ENCODE measurements at places on chromosomes 3 and 15.

GRCh38 chr3:128334086-128334645 is 132.5 kb downstream of the DNAJB8 start:
- DNase-seq = no peak

GRCh38 chr3:35929158-35929557 is 289.8 kb downstream of the ARPP21 start:
- DNase-seq = no peak

DNA sequence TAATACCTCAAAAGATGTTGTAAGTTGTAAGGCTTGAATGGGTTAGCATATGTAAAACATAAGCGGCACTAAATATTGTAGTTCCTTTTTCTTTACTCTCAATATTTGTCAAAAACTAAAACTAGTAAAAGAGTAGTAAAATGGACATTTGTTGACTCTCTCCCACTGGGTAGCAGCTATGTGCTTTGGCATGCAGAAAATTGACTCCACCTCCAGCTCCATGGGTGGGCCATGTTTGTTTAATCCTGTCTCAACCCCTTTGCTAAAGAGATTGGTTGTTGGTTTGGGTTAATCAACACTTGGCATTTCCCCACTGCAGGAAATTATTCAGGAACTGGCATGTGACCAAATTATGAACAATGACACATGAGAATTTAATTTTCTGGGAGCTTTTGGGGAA is 114.8 kb downstream of the EOMES start:
- DNase-seq = no peak

DNA sequence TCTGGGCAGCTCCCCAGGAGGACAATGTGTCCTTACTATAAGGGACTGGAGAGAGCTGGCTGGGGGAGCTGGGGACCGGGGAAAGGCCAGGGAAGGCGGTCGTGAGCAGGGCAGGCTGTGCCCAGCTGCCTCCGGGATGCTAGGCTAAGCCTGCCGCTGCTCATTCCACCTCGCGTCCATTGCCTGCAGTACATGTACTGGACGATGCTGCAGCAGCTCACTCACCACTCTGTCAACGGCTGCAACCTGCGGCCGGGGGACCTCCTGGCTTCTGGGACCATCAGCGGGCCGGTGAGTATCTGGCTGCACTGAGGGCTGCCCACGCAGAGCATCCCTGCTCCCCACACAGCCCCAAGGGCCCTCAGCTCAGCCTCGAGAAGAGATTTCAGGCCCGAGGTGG is 27.1 kb downstream of the FAH start:
- no peak for DNase-seq

DNA sequence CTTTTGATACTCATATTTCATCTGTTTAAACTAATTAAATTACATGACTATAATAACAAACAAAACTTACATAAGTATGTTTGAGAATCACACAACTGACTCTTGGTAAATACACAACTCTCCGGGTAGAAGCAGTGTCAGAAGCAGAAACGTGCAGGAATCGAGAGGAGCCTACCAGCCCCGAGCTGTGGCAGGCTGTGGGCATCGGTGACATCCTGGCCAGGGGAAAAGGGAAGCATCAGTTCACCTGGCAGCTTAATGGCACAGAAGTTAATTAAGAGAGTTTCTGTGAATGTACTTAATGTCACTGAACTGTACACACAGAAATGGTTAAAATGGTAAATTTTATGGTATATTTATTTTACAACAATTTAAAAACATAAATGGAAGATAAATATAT is 90.2 kb downstream of the CRTC3 start:
- DNase-seq = no peak

DNA sequence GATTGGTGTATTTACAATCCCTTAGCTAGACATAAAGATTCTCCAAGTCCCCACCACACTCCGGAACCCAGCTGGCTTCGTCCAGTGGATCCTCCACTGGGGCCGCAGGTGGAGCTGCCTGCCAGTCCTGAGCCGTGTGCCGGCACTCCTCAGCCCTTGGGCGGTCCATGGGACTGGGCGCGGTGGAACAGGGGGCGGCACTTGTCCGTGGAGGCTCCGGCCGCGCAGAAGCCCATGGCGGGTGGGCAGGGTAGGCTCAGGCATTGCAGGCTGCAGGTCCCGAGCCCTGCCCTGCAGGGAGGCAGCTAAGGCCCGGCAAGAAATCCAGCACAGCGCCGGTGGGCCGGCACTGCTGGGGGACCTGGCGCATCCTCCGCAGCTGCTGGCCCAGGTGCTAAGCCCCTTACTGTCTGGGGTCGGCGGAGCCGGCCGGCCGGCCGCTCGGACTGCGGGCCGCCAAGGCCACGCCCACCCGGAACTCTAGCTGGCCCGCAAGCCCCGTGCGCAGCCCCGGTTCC is 3.5 kb upstream of the RNU5B-1 start:
- DNase-seq = no peak

DNA sequence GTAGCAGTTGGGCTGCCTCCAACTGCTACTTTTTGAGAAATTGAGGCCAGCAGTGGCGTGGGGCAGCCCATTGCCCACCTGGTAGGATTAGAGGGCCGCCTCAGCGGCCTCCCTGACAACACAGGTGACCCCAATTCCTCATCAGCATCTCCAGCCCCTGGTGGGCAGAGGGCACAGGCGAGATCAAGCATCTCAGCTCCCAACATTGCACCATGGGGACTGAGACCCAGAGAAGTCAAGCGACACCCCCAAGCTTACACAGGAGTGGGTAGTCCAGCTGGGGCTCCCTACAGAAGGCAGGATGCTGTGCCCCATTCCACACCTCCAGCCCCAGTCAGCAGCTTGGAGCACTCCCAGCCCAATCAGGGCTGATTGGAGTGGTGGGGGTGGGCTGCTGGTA is 228 bp upstream of the H1-8 start:
- no peak for DNase-seq

DNA sequence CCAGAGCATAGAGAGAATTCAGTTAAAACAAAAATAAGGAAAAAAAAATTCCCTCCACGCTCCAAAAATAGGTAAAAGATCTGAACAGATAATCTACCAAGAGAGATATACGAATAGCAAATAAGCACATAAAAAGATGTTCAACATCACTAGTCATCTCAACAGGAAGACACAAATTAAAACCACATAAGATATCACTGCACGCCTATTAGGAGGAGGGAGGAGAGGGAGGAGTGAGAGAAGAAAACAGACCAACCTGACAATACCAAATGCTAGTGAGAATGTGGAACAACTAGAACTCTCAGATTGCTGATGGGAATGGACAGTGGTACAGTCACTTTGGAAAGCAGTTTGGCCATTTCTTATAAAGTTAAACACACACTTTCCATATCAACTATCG is 212.5 kb downstream of the FMN1 start:
- DNase-seq = no peak

- no peak for DNase-seq
Observed at GRCh38 chr15:29681166-29681845, 141.0 kb downstream of the TJP1 start.

DNA sequence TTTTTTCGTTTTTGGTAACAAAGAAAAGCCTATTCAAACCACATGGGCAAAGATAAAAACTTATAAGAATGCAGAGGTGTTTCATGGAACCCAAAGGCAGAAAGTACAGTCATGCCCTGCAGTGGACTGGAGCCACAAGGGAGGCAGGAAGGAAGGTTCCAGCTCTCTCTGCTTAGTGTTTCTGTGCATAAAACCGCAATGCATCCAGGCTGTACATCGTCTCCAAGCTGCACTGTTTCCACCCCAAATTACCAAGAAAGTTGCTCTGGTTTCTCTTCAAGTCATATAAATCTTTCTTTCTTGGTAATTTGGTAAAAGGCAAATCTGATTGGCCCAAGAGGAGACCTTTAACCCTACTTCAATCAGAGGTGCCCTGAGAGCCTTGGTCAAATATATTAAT is 15.8 kb downstream of the TRAT1 start:
- no peak for DNase-seq

- no peak for DNase-seq
Observed at GRCh38 chr3:58522759-58523425, 14.1 kb downstream of the ACOX2 start.

GRCh38 chr3:14203521-14204079 is 25.0 kb downstream of the LSM3 start:
- peak; percentile 5 for DNase-seq

DNA sequence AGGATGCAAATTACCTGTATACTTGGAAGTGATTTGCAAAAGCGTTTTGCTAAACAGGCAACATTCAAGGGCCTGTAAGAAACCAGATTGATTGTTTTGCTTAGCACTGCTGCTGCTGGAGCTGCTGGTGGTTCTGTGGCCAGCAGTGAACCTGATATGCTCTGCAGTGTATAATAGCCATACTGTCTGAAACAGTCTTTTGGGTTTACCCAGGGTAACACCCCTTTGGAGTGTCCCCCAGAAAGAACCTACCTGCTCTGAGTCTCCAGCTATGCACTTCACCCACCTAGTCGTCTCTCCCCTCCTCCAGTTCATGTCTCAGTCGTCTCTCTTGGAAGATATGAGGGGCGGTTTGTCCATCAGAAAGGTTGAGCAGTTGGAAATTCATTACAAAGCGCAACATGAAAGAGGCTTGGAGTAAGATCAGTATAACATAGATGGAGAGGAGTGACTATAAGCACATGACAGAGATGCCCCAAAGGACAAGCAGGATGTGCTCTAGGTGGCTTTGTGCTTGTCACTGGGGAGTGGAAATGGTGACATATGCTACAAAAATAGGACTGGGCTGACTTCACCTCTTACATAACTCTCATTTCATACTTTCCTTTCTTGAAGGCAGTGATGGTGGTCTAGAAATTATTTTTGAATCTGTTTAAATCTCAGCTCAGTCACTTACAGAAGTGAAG is 3.8 kb downstream of the MKRN2 start:
- no peak for DNase-seq

DNA sequence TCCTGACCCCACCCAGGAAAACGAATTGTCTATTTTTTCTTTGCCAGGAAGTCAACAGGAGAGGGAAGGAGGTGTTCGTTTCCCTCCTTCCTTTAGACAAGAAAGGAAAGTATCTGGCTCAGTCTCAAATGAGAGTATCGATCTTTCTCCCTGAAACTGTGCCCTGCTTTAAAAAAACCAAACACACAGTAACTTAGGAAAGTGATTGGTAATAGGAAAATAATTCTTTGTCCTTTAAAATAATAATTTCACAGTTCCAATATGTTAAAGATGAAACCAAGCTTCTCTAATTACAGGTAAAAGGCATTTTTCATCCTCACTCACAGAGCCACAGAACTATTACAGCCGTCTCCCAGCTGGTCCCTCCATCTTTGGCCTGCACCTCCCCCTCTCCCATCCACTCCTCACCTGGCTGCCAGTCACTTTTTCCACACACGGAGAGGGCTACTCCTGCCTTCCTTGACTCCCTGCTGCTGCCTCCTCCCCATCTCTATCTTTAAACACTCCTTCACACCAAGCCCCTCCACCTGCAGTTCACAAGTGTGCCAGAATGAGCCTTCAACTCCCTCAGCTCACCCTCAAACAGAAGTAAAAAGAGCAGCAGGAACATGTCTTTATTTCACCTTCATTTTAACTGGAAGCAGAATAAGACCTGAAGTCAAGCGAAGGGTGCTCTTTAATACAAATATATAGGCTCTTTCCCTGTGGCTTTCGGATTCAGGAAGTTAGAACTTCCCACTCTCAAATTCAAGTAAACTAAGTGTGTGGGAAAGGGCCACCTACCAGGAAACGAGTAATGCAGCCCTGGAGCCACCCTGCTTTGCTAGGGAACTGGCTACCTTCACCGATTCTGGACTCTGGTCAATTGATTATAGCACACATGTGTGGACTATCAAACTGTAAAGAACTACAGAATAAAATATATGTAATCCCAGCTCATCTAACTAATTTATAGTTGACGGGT is 116.4 kb downstream of the SENP2 start:
- no peak for DNase-seq

DNA sequence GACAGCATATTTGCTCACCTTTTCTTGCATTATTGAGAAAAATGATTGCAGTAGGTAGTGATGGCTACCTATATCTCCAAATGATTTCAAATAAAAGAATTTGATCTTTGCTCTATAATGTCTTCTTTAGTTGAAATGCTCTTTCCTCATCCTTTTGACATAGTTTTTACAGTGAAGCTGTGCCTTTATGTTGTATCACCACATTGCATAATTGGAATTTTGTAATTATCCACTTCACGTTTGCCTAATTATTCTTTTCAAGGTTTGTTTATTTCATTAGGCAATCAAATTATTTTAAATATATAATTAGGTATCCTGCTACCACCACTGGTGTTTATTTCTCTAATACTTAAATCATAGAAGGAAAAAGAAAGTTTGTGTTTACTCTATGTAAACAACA is 21.3 kb upstream of the P2RY13 start:
- no peak for DNase-seq

DNA sequence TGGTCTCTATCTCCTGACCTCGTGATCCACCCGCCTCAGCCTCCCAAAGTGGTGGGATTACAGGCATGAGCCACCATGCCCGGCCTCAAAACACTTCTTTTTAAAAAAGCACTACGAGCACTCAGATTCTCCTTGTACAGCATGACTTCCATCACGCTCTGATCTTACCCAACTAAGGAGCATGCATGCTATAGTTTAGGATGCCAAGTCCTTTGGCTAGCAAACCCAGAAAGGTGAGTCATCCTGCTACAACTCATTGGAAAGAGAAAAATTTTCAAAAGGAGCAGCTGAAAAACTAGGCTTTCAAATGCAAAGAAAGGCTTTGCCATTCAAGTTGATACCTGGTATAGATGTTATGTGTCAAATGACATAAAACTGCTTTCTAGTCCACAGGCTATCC is 70.3 kb upstream of the PRICKLE2 start:
- no peak for DNase-seq

- no peak for DNase-seq
Observed at GRCh38 chr15:52213206-52213605, 22.0 kb upstream of the GNB5 start.

GRCh38 chr3:11624704-11625375 is 18.9 kb downstream of the VGLL4 start:
- no peak for DNase-seq

DNA sequence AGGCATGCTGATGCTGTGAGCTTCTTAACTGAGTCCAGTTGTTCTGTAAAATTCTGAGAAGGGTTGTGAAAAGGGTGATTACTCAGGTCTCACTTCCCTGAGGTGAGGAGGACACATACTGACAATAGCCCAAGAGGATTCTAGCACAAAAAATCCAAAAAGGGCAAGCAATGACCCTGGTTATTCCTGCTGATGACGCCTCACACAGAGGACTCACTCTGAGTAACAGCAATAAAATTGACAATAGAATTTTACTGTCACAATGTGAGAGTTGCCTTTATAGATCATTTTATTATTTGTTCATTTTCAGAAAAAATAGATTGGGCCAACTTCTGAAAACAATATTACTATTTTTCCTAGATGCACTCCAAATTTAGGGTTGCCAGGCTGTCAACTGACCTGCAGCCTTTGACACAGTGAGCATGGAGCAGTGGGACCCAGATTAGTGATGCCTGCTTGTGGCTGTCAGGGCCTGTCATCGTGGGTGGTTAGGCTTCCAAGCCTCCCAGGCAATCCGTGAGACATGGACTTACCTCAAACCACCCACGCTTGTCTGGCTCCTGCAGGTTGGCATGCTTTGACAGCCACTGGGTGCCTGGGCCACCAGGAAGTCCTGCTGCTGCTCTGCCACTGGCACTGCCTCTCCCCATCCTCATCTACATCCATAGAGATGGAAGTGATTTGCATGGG is 396.0 kb upstream of the THBS1 start:
- no peak for DNase-seq

All from stimulated activated CD8-positive, alpha-beta memory T cell treated with anti-CD3 and anti-CD28 coated beads, Interleukin-2, amount 100 ng/mL, for 1 hour (primary cell).